ENCODE measurements at places on chromosomes 11 and 22.

DNA sequence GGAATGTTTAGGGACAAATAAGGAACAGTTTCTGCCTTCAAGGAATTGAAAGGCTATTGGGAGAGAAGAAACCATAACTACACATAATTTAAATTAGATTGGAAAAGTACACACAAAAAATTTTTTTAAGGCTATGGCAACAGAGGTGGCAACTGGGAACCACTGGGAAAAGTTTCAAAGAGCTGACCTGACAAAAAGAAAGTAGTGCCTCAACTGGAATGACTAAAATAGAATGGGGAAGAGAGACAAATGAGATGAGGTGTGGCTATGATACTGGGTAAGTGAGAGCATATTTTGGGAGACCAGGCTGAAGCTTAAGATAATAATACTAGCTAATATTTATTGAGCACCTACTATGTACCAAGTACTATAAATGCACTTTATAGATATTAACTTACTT lies 2.9 kb upstream of the AKIP1 start:
- DNase-seq, result no peak

DNA sequence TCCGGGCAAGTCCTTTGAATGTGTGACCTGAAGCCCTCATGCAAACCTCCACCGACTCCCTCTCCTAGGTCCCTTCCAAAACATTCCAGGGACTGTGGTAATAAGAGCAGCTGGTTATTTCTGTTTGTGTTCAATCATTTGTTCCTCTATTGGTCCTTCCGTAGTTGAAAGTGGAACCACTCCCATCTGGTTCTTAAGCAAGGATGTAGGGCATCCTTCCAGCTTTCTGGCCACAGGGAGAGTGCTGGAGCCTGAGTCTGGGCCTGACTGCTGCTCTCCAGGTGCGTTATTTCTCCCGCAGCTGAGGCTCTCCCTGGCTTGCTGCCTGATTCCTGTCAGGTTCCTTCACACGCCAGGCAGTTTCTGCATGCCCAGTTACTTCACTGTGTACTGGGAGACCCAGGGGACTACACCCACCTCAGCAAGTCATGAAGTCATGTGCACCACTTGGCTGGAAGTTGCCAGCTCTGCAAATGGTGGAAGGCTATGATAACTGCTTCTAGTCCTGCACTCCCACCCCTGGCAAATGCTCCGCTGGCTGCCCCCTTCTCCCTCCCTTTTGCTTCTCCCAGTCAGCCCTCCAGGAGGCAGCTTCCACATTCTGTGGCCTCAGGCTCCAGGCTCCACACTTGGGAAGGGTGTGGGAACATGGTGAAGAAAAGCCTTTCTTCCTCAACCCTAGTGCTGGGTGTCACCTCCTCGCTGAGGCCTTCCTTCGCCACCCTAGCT lies 4.0 kb upstream of the ALX4 start:
- DNase-seq, result no peak

DNA sequence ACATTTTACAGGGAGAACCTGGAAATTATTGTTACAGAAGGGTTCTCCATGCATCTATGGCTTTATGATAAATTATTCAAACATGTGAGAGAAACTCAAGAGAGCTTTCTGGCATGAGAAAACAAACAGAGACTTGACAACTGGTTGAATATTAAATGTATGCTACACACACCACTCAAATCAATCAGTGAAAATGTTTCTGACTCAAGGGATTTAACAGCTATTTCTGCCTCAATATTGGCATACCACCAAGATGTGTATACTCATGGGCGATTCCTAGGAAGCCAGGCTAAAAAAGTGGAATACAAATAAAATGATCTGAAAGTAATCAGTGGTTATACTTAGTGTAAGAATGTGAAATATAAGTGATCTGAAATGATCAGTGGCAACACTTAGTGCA lies 15.8 kb upstream of the OR51T1 start:
- DNase-seq, result no peak

- DNase-seq, result no peak
Observed at GRCh38 chr22:41660416-41660815, 28.3 kb downstream of the SNU13 start.

DNA sequence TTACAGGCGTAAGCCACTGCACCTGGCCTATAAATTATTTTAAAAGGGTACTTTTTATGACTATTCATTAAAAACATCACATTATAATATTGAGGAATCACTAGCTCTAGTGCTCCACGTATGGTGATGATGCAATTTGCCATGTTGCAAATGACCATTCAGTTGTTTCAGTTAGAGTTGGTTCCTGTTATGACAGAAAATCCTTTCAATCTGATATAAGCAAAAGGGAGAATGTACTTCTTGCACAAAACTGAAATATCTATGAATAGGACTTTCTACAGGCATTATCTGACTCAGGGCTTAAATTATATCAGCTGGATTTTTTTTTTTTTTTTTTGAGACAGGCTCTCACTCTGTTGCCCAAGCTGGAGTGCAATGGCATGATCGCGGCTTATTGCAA lies 45.6 kb upstream of the RRM1 start:
- DNase-seq, result no peak

- DNase-seq, result no peak
Observed at GRCh38 chr22:33224841-33225240, 166.7 kb upstream of the SYN3 start.

- DNase-seq, result no peak
Observed at GRCh38 chr22:42907404-42908373, 50.6 kb upstream of the ARFGAP3 start.

GRCh38 chr11:43328482-43328881 lies 16.7 kb downstream of the API5 start:
- no peak for DNase-seq

Measured in HS-5 (cell line).